ENCODE measurements at places on chromosomes 5 and 9.

GRCh38 chr5:113090336-113091106, 113.9 kb downstream of the DCP2 start:
- DNase-seq: no peak

- DNase-seq: no peak
Measured at GRCh38 chr5:79636981-79637733, 24.9 kb downstream of the TENT2 start.

DNA sequence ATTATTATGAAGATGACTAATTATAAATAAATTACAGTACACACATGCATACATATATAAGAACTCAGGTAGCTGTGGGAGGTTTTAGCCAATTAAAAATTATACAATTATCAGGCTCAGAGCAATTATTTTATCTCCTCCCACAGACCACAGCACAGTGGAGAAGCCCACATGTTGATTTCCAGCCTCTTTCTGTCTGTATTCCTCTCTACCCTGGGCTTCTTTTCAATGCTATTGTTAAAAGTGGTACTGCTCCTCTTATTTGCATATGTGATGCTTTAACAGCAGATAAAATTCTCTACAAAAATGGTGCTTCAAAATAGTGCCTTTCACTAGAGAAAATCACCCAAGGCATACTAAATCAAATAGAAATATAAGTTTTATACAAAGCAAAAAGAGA, 218.7 kb downstream of the NFIB start:
- DNase-seq: no peak

GRCh38 chr5:13553896-13554295, 390.6 kb downstream of the DNAH5 start:
- DNase-seq: no peak

GRCh38 chr9:16608906-16609305, 261.6 kb downstream of the BNC2 start:
- DNase-seq: no peak

DNA sequence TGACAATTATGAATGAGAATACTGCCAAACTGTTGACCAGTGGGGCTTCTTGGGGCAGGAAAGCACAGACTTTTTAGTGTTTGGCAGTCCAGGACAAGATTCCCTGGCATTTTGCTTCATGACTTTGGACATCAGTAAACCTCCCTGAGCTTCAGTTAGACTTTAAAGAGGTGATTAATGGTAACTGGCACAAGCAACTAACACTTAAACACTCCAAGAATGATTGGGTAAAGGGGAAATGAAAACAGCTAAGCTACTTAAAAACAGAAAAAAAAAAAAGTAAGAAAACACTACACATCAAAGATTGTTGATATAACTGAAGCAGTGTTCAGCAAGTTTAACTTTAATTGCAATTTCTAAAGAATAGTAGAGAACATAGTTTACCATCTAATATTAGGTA, 13.4 kb downstream of the PAIP1 start:
- no peak for DNase-seq

All from CD4-positive, alpha-beta T cell treated with Interleukin-2 at 100 ng/mL for 4 hours (primary cell).